HCT116 (cell line): ENCODE measurements at places on chromosomes 7 and 10. TPM values are rescaled to one million over a fixed set of nuclear protein-coding genes. Genes with fewer than 3 reads are reported as not detected.

OAT gene
- total RNA-seq, result 133 TPM

ANK3 gene
- 15.3 TPM for total RNA-seq

PON1 gene
- 0.20 TPM for total RNA-seq

EBLN1 gene
- total RNA-seq, result not detected

PPP1R17 gene
- total RNA-seq, result not detected

OR13A1 gene
- total RNA-seq, result not detected

UCN3 gene
- not detected for total RNA-seq

DNA sequence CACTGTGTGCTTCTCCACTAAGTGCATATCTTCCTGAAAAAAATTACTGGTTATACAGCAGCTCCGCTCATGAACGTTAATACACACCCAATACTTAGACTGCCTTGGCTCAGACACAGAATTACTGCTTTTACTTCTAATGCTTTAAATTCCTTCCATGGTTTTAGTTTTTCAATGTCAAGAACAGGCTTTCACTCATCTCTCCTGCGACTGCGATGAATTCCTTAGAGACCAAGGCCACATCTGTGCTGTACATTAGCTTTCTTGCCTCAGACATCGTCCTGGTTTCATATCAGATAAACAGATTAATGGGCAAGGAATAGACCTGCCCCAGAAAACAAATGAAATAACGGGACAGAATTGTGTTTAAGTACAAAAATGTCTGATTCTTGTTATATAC is 120.2 kb downstream of the CYP26A1 start:
- no peaks in the 10 kb centered on the region for H3K27me3 ChIP-seq
- H3K4me3 ChIP-seq, result no peak overlapping the region
- peaks cover 3% of the 10 kb centered on the region; the same call in 1 of the 2 replicates for H3K4me1 ChIP-seq
- H3K27ac ChIP-seq, result no peak overlapping the region
- no peak for DNase-seq

DNA sequence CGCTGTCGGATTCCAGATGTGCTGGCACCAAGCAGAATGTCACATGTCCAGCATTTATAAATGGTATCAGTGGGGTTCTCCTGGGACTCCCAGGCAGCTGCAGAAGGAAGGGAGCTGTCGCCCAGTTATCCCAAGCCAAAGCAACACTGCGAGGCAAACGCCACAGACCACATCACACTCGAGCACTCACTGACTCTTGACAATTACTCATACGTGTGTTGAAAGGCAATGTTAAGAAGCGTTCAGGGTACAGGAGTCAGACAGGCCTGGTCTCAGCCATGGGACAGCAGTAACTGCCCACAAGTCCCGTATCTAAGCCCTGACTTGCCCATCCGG is 113.4 kb downstream of the DIP2C start:
- H3K4me3 ChIP-seq, result no peak overlapping the region
- H3K36me3 ChIP-seq, result no peaks in the 10 kb centered on the region
- no peak overlapping the region for H3K27ac ChIP-seq
- no peaks in the 10 kb centered on the region for H3K27me3 ChIP-seq
- no peak for DNase-seq
- no peaks in the 10 kb centered on the region for H3K4me1 ChIP-seq

DNA sequence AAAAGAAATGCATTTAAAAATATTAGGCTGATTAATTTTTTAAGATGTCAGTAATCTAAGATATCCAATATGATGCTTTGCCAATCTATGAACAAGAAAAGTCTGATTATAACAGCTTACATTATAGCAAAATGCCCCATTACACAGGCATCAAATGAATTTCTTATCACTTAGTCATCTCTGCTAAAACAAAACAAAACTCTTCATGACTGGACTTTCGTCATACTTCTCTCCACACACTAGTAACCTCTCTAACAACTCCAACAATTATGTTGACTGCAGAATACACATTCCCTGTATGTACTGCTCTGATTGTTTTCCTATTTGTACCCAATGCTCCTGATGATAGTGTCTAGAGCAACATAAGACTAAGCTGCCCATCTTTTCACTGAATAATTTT is 3.8 kb upstream of the MKI67 start:
- no peak overlapping the region for H3K4me3 ChIP-seq
- peaks cover 22% of the 10 kb centered on the region for H3K4me1 ChIP-seq
- H3K27me3 ChIP-seq, result no peaks in the 10 kb centered on the region
- H3K27ac ChIP-seq, result no peak overlapping the region
- DNase-seq, result peak; percentile 23
- H3K36me3 ChIP-seq, result no peaks in the 10 kb centered on the region

DNA sequence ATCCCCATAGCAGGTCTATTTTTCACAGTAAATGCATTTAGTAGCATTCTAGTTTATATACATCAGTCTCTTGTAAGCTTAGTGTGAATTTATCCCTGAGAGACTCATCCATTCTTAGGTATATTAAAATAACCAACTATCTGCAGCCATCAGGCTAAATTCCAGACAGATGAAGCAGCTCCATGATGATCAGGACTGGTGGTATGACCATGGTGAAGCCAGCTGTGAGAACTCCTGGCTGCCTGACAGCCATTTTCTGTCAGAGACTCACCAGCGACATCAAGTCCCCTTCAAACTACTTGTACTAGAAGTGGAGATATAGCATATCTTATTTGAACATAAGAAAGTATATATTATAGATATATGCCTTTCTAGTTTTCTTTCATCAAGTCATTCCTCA is 70.3 kb upstream of the GSDME start:
- H3K27ac ChIP-seq, result peak overlapping the region; percentile 94
- H3K4me3 ChIP-seq, result no peak overlapping the region
- H3K36me3 ChIP-seq, result peaks cover 4% of the 10 kb centered on the region; the same call in 1 of the 2 replicates

DNA sequence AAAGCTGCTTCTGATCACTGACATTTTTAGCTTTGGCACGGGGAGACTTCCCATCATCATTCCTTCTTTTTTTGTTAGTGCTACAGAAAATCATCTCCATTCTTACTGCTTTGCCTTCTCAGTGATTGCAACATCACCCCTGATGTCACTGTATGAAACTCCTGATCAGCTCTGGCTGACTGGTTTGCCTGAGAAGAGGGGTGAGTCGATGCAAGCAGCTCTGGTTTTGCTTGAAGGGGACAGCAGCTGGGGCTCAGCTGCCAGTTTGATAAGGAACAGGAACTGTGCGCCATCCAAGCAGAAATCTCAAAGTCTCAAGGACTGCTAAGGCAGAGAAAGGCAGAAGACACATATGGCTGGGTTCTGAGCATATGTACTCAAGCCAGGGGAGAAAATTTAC is 808.5 kb upstream of the CELF2 start:
- no peak overlapping the region for H3K27ac ChIP-seq
- H3K4me1 ChIP-seq, result no peaks in the 10 kb centered on the region
- no peak overlapping the region for H3K4me3 ChIP-seq
- no peaks in the 10 kb centered on the region for H3K27me3 ChIP-seq

GRCh38 chr7:135959646-135960363 is 17.4 kb downstream of the MTPN start:
- no peaks in the 10 kb centered on the region for H3K36me3 ChIP-seq
- no peak overlapping the region for H3K27ac ChIP-seq
- DNase-seq, result no peak
- no peaks in the 10 kb centered on the region for H3K27me3 ChIP-seq
- H3K4me3 ChIP-seq, result no peak overlapping the region
- no peaks in the 10 kb centered on the region for H3K4me1 ChIP-seq

- H3K4me1 ChIP-seq, result no peaks in the 10 kb centered on the region; the same call in 1 of the 2 replicates
- no peak overlapping the region for H3K4me3 ChIP-seq
- peak; percentile 6 for DNase-seq
- H3K27ac ChIP-seq, result no peak overlapping the region
- no peaks in the 10 kb centered on the region for H3K27me3 ChIP-seq
Measured at GRCh38 chr7:39838326-39838725, 111.7 kb upstream of the CDK13 start.

- H3K4me1 ChIP-seq, result peaks cover 25% of the 10 kb centered on the region
- H3K4me3 ChIP-seq, result no peak overlapping the region
- H3K27me3 ChIP-seq, result no peaks in the 10 kb centered on the region
- H3K27ac ChIP-seq, result no peak overlapping the region
- DNase-seq, result no peak
- H3K36me3 ChIP-seq, result no peaks in the 10 kb centered on the region
Measured at GRCh38 chr10:89355394-89355931, 22.4 kb upstream of the IFIT1B start.

DNA sequence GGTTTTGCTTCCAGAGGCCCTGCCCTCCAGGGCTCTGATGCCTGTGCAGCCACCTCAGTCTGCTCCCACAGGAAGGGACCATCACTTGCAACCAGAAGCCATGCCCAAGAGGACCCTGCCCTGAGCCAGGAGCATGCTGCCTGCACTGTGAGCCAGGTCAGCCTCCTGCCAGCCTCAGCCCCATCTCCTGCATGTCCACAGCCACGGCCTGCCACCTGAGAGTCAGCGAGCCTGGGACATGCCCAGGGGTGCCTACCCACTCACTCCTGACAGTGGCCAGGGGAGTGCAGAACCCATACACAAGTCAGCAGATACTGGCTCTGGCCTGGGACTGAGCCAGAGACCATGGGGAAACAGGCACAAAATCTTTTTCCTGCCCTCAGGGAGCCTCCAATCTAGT is 6.6 kb upstream of the KCP start:
- H3K27me3 ChIP-seq, result peaks cover 12% of the 10 kb centered on the region; the same call in 1 of the 2 replicates
- H3K4me1 ChIP-seq, result no peaks in the 10 kb centered on the region
- no peak for DNase-seq

GRCh38 chr7:47239931-47240421 is 341.9 kb downstream of the TNS3 start:
- H3K27ac ChIP-seq, result no peak overlapping the region
- DNase-seq, result no peak
- H3K4me3 ChIP-seq, result no peak overlapping the region
- no peaks in the 10 kb centered on the region for H3K36me3 ChIP-seq

GRCh38 chr7:50262916-50263690 is 41.4 kb upstream of the IKZF1 start:
- H3K27ac ChIP-seq, result no peak overlapping the region
- DNase-seq, result no peak
- H3K27me3 ChIP-seq, result no peaks in the 10 kb centered on the region
- no peaks in the 10 kb centered on the region for H3K36me3 ChIP-seq
- no peaks in the 10 kb centered on the region for H3K4me1 ChIP-seq

DNA sequence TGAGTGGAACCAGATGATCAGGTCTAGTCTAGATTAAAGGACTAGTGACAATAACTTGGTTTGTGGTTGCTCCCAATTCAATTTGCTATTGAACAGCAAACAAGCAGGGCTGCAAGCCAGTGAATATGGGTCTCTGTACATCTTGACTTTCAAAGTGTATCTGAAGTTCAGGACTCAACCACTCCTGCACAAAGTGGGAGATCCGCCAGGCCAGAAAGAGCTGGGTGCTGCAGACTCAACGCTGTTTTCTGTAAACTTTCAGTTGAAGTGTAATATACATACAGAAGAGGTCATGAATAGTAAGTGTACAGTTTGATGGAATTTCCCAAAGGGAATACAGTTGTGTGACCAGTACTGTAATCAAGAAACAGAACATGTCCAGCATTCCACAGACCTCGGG is 416.6 kb downstream of the RPS24 start:
- H3K27ac ChIP-seq, result no peak overlapping the region
- H3K27me3 ChIP-seq, result peaks cover 7% of the 10 kb centered on the region; the same call in 1 of the 2 replicates
- no peaks in the 10 kb centered on the region for H3K36me3 ChIP-seq
- no peak overlapping the region for H3K4me3 ChIP-seq

DNA sequence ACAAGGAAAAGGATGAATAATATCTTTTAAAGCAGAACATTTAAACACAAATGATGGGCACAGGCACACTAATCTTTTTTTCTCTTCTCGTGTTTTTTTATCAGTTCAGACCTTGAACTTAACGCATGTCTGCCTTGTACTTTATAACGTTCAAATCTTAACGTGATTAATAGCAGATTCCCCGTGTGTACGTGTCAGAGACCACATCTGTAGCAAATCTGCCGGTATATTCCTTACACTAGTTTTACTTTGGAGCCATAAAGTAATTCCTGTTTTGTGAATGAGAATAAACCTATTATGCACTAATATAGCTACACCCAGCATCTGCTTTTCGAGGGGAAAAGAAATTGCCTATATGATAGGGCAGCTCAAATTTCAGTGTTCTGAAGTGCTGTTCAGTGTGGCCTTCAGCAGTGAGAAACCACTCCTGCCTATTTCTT is 166.0 kb upstream of the TCF7L2 start:
- DNase-seq, result no peak
- no peak overlapping the region for H3K27ac ChIP-seq
- H3K36me3 ChIP-seq, result no peaks in the 10 kb centered on the region; the same call in 1 of the 2 replicates
- no peaks in the 10 kb centered on the region for H3K27me3 ChIP-seq

DNA sequence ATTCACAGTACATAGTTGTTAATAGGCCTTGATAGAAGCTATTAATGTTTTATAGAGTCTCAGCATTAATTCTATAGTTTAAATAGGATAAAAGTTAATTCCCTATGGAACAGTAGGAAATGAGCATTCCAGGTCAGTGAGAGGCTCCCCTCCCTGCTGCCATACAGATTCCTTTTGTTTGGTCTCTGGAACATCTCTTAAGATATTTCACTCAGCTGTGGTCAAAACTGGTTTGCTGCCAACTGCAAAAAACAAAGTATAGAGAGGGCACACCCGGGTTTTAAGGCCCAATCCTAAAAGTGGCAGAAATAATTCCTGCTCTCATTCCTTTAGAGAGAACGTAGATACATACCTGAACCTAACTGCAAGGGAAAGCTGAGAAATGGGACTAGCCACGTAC is 51.3 kb downstream of the MDFIC start:
- no peaks in the 10 kb centered on the region for H3K27me3 ChIP-seq
- no peaks in the 10 kb centered on the region for H3K36me3 ChIP-seq
- no peak for DNase-seq
- no peak overlapping the region for H3K27ac ChIP-seq
- H3K4me1 ChIP-seq, result no peaks in the 10 kb centered on the region

GRCh38 chr10:126696684-126697083 is 26.2 kb upstream of the C10orf90 start:
- no peak overlapping the region for H3K4me3 ChIP-seq
- peaks cover 35% of the 10 kb centered on the region for H3K27me3 ChIP-seq
- DNase-seq, result no peak
- H3K36me3 ChIP-seq, result no peaks in the 10 kb centered on the region
- H3K27ac ChIP-seq, result no peak overlapping the region
- H3K4me1 ChIP-seq, result no peaks in the 10 kb centered on the region

GRCh38 chr7:135817583-135817982 is 69.0 kb upstream of the FAM180A start:
- peaks cover 16% of the 10 kb centered on the region; the same call in 1 of the 2 replicates for H3K27me3 ChIP-seq
- H3K36me3 ChIP-seq, result no peaks in the 10 kb centered on the region
- no peak overlapping the region for H3K27ac ChIP-seq
- DNase-seq, result no peak
- H3K4me3 ChIP-seq, result no peak overlapping the region

- H3K4me3 ChIP-seq, result no peak overlapping the region
- no peak overlapping the region for H3K27ac ChIP-seq
- H3K4me1 ChIP-seq, result peaks cover 19% of the 10 kb centered on the region
- DNase-seq, result no peak
Measured at GRCh38 chr7:102974366-102975236, 61.8 kb downstream of the LRRC17 start.

- peaks cover 4% of the 10 kb centered on the region; the same call in 1 of the 2 replicates for H3K4me1 ChIP-seq
- DNase-seq, result no peak
- H3K27ac ChIP-seq, result no peak overlapping the region
- no peak overlapping the region for H3K4me3 ChIP-seq
- H3K27me3 ChIP-seq, result no peaks in the 10 kb centered on the region
Measured at GRCh38 chr10:73809061-73809818, 2.2 kb downstream of the NDST2 start.

- no peaks in the 10 kb centered on the region for H3K27me3 ChIP-seq
- peaks cover 10% of the 10 kb centered on the region for H3K4me1 ChIP-seq
- no peak overlapping the region for H3K27ac ChIP-seq
- DNase-seq, result no peak
- no peak overlapping the region for H3K4me3 ChIP-seq
- no peaks in the 10 kb centered on the region for H3K36me3 ChIP-seq
Measured at GRCh38 chr10:4127518-4128315, 342.7 kb upstream of the KLF6 start.

GRCh38 chr10:5570007-5570655 is 45.4 kb downstream of the CALML3 start:
- DNase-seq, result no peak
- no peak overlapping the region for H3K4me3 ChIP-seq
- H3K27ac ChIP-seq, result no peak overlapping the region
- no peaks in the 10 kb centered on the region for H3K27me3 ChIP-seq
- no peaks in the 10 kb centered on the region for H3K4me1 ChIP-seq
